SHP77 treated with DMSO at 0.1 percent for 48 hours (cell line): ENCODE measurements at places on chromosomes 7 and 10.
A peak's percentile ranks its signal among the peaks of the same experiment; 100 is the strongest.

DNA sequence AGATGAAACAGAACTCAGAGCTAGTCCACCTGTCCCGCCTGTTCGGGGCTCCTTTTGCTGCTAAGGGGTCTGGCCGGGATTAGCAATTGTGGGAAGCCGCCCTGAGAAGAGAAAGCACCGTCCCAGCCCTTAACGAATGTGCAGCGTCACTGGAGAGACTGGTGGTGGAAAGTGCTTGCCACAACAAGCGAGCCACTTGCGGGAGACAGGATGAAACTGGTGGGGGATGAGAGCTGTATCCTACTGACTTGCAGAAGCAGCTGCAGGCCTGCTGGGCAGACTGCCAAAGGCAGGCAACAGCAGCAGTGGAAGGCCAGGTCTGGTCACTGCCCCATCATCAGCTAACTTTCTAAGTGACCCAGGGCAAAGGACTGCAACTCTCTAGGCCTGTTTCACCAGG lies 95.4 kb downstream of the FAM53B start:
- DNase-seq: peak; percentile 91

GRCh38 chr7:5557920-5558401 lies 134.3 kb upstream of the TNRC18 start:
- DNase-seq: no peak

GRCh38 chr7:152859781-152860191 lies 100.2 kb downstream of the ACTR3B start:
- DNase-seq: no peak

GRCh38 chr7:123655614-123656013 lies at the start of gene LMOD2:
Gene LMOD2 (plus strand): TSS chr7:123655866. CDS start chr7:123655964, 98 bp downstream.
- no peak for DNase-seq

GRCh38 chr10:72333112-72334015 lies 21.4 kb downstream of the DNAJB12 start:
- no peak for DNase-seq

DNA sequence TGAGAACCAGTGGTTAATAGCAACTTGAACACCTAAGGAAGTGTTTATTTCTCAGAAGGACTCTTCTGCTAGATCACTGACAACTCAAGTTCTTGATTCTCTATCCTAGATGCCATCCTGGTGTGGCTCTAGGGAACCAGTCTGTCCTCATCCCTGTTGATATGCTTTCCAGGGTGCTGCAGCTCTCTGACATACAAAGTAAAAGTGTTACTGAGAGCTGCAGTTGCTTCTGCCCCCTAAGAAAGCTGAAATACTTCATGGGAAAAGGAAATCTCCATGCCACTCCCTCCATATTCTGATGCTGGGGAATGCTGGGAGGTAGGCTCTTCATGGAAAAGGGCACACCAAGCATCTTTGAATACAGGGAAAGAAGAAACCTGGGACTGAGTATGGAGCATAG lies 168.1 kb downstream of the KLF6 start:
- no peak for DNase-seq

- no peak for DNase-seq
These were observed at the start of gene PODXL for GRCh38 chr7:131556053-131556908. Gene PODXL (minus strand): TSS chr7:131556628. CDS start chr7:131556359, 269 bp downstream.

GRCh38 chr10:114669648-114670047 lies 11.6 kb upstream of the ABLIM1 start:
- no peak for DNase-seq

- no peak for DNase-seq
These were observed 1.5 kb downstream of the AQP1 start for GRCh38 chr7:30912986-30913811.

GRCh38 chr10:120970595-120971529 lies 119.7 kb downstream of the WDR11 start:
- no peak for DNase-seq

- no peak for DNase-seq
These were observed 1.4 kb downstream of the CFAP46 start for GRCh38 chr10:132940791-132941465.

- no peak for DNase-seq
These were observed 1.6 kb upstream of the ADARB2 start for GRCh38 chr10:1738950-1739349.

DNA sequence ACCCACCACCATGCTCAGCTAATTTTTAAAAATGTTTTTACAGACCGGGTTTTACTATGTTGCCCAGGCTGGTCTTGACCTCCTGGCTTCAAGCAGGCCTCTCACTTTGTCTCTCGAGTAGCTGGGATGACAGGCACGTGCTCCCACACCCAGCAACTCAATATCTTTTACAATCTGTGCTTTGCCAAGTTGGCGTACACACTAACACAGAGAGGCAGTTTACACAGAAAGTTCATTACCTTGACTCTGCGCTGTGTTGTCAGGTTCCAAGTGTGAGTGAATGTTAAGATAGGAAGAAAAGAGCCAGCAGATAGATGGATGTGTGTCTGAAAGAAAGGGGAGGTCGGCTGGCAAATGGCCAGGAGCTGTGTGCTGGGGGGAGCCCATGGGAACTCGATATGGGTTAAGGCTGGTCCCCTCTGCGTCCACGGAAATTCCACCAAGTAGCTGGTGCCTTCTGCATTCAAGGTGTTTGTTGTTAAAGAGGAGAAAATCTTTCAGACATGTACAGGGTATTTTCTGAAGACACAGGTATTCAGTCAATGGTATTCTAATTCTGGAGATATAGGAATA lies 299.8 kb downstream of the CAMK1D start:
- no peak for DNase-seq

DNA sequence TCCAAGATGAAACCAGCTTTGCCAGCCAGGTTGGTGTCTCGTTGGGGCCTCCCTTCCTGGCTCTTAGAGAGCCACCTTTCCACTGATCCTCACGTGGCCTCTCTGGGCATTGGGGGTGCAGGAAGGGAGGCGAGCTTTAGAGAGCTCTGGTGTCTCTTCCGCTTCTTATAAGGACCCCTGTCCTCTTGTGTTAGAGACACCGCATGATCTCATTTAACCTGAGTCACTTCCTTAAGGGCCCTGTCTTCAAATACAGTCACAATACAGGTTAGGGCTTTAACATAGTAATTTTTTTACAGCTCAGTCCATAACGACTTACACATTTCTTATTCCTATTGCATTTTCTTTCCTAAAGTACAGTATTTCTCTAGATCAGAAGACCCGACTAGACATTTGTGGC lies 535.8 kb downstream of the SDK1 start:
- no peak for DNase-seq

- no peak for DNase-seq
These were observed 20.4 kb downstream of the TRDMT1 start for GRCh38 chr10:17181110-17181509.

- DNase-seq: no peak
These were observed 56.8 kb upstream of the FAM171A1 start for GRCh38 chr10:15427843-15428414.

GRCh38 chr10:71712572-71713134 lies 6.9 kb downstream of the C10orf105 start:
- DNase-seq: no peak

GRCh38 chr10:72079356-72079755 lies 9.0 kb downstream of the SPOCK2 start:
- DNase-seq: no peak

- DNase-seq: no peak
These were observed 38.2 kb upstream of the PLEKHA1 start for GRCh38 chr10:122336332-122336731.

DNA sequence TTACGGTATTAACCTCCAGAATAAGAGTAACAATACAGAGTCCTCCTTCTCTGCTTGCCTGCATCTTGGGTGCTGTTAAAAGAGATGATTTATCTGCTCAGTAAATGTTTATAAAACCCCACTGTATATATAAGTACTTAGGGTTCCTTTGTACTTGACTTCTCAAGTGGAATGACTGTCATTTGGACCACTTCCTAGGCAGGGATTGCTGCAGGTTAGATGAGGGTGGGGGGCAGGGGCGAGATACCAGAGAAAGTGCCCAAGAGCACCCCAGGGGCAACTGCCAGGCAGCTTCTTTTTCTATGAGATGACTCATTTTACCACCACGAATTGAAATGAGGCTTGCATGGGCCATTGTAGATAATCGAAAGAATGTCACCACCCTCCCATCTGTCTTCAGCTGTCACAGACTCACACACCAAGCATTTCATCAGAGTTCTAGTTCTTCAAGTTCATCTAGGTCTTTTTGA lies 421.9 kb upstream of the GALNT17 start:
- no peak for DNase-seq

DNA sequence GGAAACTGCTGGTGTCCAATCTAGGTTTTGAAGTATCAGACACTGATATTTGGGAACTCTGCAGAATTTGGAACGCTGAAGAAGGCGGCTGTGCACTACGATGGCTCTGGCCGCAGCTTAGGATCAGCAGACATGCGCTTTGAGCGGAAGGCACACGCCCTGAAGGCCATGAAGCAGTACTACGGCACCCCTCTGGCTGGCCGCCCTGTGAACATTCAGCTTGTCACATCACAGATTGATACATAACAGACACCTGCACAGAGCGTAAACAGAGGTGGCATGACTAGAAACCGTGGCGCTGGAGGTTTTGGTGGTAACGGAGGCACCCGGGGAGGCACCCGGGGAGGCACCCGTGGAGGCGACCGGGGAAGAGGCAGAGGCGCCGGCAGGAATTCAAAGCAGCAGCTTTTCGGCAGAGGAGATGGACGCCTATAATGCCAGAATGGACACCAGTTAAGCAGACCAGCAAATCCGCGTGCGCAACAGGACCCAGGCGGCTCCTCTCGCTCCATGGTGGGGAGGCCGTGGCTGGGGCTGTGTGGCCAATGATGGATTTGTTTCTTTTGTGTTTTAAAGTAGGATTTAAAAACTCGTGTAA lies 22.2 kb upstream of the CCL24 start:
- DNase-seq: no peak

- DNase-seq: peak; percentile 78
These were observed at the start of gene ADARB2 for GRCh38 chr10:1737222-1738061. Gene ADARB2 (minus strand): TSS chr10:1737525.

- DNase-seq: peak; percentile 70
These were observed 258.6 kb downstream of the CNTNAP2 start for GRCh38 chr7:146375170-146375569.

DNA sequence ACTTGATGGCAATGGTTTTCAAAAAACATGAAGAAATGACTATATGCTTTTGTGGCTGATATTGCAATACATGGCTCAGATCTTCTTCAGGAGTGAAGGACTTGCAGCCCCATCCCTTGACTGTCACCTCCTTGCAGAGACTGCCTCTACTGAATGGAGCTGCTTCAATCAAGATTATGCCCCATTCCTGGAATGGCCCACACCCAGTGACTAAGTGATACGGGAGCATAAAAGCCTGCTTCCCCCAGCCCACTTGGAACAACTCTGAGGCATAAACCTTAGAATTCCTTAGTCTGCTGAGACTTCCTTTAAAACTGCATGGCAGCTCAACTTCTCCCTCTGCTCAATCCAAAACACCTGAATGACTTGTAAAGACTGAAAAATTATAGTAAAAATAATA lies 957.1 kb downstream of the SORCS3 start:
- DNase-seq: no peak

DNA sequence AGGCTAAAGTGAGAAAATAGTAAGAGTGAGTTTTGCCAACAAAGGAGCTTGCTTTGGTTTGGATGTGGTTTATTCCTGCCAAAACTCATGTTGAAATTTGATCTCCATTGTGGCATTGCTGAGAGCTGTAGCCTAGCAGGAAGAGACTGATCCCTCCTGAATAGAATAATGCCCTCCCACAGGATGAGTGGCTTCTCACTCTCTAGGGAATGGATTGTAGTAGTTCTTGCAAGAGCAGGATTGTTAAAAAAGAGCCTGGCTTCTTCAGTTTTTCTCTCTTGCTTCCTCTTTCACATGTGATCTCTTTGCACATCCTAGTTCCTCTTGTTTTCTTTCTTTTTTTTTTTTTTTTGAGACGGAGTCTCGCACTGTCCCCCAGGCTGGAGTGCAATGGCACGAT lies 34.4 kb downstream of the ASAH2 start:
- no peak for DNase-seq

GRCh38 chr7:92854501-92855238 lies 18.3 kb upstream of the CDK6 start:
- DNase-seq: no peak

- DNase-seq: no peak
These were observed 142.0 kb downstream of the ARID5B start for GRCh38 chr10:62043421-62044021.

DNA sequence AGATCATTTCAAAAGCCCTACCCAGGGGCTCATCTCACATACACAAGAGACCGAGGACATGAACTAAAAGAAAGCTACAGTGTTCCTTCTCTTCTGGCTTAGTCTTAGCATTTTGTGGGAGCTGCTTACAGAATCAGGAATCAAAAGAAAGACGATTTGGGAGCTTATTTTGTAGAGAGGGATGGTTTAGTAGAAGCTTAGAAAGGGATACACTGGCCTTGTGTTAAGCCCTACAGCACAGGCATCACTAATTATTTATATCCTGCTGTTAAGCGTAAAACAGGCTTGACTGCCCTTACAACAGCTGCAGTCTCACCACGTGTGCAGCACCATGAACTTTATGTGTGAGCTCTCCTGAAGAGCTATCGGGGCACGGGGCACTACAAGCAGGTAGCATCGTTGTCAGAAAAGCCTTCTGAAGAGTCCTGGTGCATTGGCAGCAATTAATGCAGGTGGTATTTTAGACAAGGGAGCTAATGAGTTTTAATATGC lies 798.3 kb downstream of the NXPH1 start:
- DNase-seq: peak; percentile 78

DNA sequence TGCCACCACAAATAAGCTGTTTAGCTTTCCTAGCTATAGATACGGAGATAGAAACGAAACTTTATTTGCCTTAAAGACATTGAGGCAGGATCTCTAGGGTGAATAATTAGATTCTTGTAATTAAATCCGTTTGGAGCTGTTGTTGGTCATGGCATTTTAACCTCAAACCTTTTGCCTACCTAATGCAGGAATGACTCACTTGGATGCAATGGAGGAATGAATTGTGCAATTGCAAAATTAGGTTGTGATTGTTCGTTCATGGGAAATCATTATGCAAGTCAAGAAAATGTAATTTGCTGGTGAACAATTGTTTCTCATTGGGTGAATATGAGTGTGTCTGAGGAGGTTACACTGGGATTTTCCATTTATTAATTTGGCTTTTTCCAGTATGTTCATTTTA lies 703.5 kb downstream of the GATA3 start:
- DNase-seq: no peak

DNA sequence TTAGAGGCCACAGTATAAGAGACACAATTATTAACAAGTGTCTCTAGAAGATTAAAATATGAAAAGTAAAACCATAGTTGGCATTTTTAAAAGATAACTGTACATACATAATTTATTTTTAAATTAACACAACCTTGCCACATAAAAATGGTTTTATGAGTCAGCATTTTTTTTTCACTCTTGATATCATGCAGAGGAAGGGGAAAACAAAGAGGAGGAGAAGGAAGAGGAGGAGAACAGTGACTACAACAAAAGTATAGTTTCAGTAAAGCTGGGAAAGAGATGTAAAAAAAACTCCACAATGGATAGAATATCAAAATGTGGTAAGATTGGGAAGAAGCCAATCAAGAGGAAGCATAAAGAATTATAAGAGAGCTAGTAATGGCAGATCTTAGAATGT lies 34.0 kb downstream of the CH25H start:
- DNase-seq: no peak

- no peak for DNase-seq
These were observed 15.3 kb downstream of the RASGEF1A start for GRCh38 chr10:43251419-43252165.

GRCh38 chr7:17020250-17020649 lies 138.5 kb upstream of the AGR3 start:
- no peak for DNase-seq

GRCh38 chr10:106618646-106619045 lies 545.9 kb downstream of the SORCS1 start:
- DNase-seq: no peak

- DNase-seq: no peak
These were observed 592.3 kb upstream of the GALNT17 start for GRCh38 chr7:70539617-70540016.

GRCh38 chr7:69892790-69893189 lies 294.5 kb downstream of the AUTS2 start:
- DNase-seq: no peak
